Gastrocnemius medialis (tissue), 4 donors: ENCODE measurements at places on chromosomes 6 and 20. TPM values are rescaled to one million over a fixed set of nuclear protein-coding genes. Genes with fewer than 3 reads are reported as not detected.

Gene VSX1
- total RNA-seq: 0.20 TPM

Gene PBX2
- total RNA-seq: 36.7 TPM

Gene CRISP2
- total RNA-seq: not detected

Gene CABLES2
- total RNA-seq: 3.6 TPM

Gene GGTLC1
- total RNA-seq: not detected

Gene PRICKLE4
- 1.6 TPM for total RNA-seq

Gene SDCBP2
- 1.3 TPM for total RNA-seq
